ENCODE measurements at places on chromosomes 5 and 9.
A peak's percentile ranks its signal among the peaks of the same experiment; 100 is the strongest.

GRCh38 chr5:31172881-31173280 is 20.6 kb upstream of the CDH6 start:
- no peak for DNase-seq

- DNase-seq = no peak
These were observed 233.3 kb upstream of the DAP start for GRCh38 chr5:10994091-10994986.

GRCh38 chr9:134222018-134222573 is 57.7 kb upstream of the RNU6ATAC start:
- no peak for DNase-seq

- no peak for DNase-seq
These were observed 301.9 kb downstream of the CTNND2 start for GRCh38 chr5:11602298-11602697.

DNA sequence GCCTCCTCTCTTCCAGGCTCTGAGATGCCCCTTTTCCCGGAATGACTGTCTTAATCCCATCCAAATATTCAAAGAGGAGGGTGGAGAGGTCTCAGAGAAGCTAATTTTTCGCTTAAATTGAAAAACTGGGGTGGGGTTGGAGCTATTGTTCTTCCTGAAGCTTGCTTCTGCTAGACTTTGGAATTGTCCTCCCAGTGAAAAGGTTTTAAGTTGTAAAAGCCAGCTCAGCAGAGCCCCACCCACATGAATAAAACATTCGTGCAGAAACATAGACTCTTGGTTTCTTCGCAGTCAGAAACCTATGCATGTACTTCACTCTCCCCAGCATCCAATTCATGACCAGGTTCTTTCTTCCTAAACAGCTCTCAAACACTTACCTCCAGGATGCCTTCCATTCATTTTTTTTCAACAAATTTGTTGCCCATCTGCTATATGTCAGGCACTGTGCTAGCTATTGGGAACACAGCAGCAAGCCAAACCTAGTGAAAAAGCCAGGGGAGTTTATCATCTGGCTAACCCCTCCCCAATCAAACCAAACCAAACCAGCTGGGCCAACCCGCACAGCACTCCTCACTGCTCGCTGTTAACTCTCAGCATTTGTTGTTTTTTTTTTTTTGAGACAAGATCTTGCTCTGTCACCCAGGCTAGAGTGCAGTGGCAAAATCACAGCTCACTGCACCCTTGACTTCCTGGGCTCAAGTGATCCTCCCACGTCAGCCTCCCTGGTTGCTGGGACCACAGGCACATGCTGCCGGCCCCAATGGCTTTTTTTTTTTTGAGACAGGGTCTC is 37.9 kb upstream of the OCLN start:
- no peak for DNase-seq

GRCh38 chr9:101458963-101459631 is 23.5 kb upstream of the ALDOB start:
- peak; percentile 83 for DNase-seq

DNA sequence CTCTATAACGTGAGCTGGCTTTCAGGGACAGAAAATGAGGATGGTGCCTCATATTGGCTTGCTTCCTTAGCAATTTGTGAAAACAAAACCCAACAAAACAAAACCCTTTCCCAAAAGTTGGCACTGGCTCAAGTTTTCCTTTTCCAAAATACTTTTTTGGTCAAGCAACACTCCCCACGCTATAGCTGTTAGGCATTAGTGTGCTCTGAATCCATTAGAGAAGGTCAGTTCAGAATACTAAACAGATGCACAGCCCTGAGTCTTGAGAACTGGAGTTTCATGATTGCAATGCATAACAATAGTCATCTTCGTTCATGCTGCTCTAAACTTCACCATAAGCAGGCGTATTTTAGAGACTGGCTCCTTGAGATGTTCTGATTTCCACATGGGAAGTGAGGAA is 172.0 kb upstream of the KLF9 start:
- no peak for DNase-seq
